NCI-H2171 treated with DMSO at 0.1 percent for 48 hours (cell line): ENCODE measurements at places on chromosomes 3 and 15.

DNA sequence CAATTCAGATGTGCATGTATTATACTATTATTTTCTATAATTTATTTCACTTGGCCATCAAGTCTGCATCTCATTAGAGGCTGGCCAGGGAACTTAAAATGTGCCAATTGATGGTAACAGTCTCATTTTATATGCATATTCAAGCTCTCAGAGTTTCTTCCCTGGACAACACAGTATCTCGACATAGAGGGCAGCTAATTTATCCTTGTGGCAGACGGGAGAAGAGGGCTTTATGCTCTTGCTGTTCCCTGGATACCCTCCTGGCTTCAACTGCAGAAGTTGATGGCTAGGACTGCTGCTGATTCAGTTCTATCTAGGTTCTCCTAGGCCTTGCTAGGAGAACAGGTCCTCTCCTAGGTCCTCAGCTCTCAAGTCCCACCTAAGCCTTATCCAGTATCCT, 99.1 kb upstream of the NPHP3 start:
- no peak for DNase-seq

DNA sequence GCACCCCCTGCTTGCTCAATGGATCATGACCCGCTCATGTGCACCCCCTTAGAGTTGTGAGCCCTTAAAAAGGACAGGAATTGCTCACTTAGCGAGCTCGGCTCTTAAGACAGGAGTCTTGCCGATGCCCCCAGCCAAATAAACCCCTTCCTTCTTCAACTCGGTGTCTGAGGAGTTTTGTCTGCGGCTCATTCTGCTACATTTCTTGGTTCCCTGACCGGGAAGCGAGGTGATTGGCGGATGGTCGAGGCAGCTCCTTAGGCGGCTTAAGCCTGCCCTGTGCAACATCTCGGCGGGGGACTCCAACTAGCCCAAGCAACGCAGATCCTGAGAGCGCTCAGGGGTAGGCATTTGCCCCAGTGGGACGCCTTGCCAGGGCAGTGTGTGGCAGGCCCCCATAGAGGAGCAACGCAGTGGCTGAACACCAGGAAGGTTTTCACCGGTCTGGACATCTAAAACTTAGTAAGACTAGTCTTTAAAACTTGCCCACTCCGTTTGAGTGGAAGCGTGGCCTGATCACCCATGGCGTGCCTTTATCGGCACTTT, 9.5 kb downstream of the SLCO2A1 start:
- no peak for DNase-seq

DNA sequence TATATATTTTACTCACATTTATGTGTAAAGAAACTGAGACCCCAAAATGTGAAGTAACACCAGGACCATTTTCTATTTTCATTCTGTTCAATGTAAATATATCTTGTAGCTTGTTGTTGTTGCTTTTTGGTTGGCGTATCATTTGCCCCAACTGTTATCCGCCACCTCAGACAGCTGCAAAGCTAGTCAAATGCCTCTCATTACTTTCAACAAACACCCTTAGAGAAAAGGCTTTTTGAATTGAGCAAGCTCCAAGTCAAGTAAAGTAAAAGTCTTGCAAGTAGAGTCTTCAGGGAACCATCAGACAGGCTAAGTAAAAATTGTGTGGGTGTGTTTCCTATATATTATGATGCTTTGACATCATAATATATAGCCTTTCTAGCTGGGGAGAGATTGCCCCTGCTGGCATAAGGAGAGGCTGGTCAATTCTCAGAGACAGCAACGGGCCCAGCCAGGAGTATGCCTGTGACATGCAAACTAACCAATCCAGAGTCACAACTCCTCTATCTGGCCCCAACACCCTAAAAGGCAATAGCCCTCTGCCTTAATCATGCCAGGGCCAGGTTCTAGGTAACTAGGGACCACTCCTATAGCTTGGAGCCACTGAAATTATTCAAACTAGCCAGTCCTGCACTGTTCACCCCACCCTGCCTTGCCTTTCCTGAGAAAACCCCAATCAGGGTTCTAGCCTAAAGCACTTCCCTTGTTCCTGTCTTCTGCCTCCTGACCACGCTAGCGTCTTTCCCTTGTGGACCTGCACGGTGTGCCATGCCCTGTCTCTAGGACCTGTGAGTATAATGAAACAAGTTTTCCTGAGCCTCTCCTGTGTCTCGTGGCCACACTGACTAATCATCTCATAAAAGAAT, 75.6 kb downstream of the RAD18 start:
- no peak for DNase-seq

DNA sequence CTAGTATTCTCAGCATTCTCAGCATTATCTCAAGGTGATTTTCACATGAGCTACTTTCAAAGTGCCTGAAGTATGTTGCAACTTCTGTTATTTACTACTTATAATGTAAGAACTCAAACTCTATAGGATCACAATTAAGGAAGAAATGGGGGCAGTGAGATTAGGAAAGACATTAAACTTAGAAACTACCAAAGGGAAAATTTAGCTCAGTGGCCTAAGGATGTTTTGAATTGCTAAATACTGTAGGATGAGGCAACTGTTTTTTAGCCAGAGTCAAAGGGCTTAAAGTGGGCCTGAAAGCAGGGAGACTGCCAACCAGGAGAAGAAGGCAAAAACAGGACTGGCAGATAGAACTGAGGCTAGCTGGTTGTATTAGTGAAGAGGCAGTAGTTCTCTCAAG, 55.5 kb upstream of the MBNL1 start:
- no peak for DNase-seq

GRCh38 chr3:46469680-46470357, 5.1 kb upstream of the LTF start:
- DNase-seq, result no peak

DNA sequence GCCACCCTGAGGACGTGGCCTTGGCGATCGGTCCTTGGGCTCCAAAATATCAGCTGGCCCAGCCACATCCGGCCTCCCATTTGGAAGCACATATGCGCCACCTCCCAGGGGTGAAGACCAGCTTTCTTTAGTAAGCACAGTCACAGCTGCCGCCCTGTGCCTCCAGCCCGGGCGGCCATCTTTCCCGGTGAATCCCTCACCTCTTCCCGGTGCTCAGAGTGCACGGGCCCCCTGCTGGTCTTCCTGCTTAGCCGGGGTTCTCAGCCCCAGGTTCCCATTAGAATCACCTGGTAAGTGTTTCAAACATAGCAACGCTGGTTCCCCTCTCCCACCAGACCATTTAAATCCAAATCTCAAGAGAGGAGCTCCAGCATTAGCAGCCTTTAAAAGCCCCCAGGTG, 232.2 kb downstream of the VPS13C start:
- DNase-seq, result no peak

DNA sequence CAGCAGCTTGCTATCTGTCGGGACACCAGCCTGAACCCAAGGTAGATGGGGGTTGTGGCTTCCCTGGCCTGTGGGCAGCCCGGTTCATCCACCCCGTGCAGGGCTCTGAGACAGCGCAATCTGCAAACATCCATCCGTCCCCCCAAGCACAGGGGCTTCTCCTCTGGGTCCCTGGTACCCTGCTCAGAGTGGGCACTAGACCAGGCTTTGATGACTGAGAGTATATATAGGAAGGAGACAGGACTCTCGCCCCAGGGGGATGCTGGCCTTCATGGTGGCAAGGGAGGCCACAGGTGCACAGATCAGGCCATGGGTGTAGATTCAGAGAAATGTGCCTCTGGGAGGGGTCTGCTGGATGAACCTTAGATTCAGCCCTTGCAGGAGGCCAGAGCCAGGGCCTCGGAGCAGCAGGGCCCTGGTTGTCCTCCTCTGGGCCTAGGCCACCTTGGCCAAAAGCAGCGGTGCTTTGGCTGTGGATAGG, 40.3 kb downstream of the CFAP100 start:
- no peak for DNase-seq

- no peak for DNase-seq
Observed at GRCh38 chr3:151909681-151910405, 36.4 kb downstream of the SUCNR1 start.

DNA sequence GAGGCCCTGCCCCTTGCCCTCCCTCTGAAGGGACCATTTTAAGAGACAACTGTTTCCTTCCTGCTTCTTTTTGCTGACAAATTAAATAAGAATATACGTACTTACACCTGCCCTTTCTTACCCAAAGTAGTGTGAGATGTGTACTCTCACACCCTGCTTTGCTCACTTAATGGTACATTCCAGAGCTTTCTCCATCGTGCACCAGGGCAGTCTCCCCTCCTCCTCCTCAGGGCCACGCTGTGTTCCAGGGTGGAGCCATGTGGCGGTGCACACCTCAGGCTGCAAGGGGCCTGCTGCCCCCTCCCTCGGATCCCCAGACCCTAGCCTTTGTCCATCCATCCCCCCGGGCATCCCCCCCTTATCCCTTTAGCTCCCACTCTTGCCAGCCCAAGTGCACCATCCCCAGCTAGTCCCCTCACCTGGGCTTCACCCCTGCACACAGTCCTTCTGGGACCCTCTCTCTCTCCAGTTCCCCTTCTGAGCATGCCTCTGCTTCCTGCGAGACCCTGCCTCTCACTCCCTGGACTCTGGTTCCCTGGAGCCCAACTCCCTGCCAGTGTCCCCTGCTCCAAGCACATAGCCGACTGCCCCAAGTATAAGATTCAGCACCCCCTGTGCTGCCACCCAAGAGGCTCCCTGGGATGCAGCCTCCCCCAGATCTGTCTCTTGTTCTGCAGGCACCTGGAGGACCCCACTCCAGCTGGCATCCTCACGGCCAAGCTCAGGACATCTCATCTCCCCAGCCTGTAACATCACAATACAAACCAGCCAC, 89.5 kb upstream of the IQSEC1 start:
- DNase-seq, result no peak

DNA sequence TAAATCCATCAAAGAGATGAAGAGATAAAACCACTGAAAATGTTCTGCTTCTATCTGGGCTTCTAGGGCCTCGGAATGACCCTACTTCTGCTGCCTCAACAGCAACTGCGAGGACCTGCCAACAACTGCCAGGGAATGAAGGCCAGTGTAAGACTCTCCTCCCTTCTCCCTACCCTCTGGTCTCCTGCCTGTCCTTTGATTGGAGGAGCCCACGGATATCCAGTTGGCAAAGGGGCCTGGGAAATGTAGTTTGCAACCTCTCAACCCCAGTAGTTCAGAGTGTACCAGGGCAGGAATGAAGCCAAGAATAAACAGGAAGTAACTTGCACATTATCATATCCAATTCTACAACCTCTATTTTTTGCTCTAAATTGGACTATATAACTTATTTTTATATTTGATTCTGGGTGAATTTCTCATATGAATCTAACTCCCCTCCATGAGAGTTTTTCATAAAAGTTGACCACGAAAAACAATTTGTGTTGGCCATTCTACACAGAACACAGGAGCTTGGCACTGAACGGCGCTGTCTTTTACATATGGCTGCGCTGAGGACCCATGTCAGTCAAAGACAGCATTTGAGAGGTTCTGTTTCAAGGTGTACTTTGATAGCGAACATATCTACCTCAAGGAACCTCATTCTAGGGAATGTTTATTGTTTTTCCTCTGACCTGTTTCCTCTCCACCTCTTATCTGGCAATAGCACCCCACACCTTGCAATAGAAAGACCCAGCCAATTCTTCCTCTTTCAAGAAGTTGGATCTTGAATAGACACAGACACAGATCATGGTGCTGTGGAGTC, 91.1 kb upstream of the RNF7 start:
- DNase-seq, result peak; percentile 54

DNA sequence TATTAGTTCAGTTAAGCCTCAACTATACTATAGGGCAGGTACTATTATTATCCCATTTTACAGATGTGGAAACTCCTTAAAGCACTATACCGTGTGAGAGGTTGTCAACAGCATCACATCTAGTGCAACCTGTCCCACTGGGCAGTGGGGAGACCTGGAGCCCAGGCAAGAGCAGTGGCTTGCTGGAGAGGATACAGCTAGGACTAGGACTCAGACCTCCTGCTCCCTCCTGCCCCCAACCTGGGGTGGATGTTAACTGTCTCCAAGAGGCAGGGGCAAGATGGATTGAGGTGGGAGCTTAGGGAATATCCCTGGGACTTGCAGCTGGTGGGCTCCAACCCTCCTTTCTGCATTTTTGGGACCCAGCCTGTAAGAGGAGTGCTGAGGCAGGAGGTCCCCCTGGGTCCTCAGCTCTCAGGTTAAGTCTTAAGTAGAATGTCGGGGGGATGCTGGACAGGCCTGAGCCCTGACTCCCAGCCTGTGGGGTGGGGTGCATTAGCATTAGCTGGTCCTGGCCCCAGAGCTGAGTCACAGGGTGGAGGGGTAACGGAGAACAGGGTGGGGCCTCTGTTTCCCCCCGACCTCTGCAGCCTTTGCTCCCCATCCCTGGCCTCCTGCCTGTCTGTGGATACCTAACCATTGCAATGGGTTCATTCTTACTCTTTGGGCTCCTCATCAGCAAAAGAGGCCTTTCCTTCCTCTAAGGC, 6.6 kb downstream of the SNX33 start:
- no peak for DNase-seq

- DNase-seq, result peak; percentile 93
Observed at GRCh38 chr3:189664311-189664710, 33.1 kb downstream of the TP63 start.

- no peak for DNase-seq
Observed at GRCh38 chr3:114333923-114334240, 40.1 kb downstream of the TIGIT start.
